PC-3 (cell line): ENCODE measurements at places on chromosomes 7 and 10. TPM values are rescaled to one million over a fixed set of nuclear protein-coding genes. Genes with fewer than 3 reads are reported as not detected.

Gene FKBP6
- not detected in 2 replicates for total RNA-seq

Gene DRGX
- total RNA-seq: 0.12 and 0.33 TPM in 2 replicates

Gene MOGAT3
- not detected in 2 replicates for total RNA-seq

Gene HECW1
- 3.0 and 3.6 TPM in 2 replicates for total RNA-seq

Gene CALN1
- not detected in 2 replicates for total RNA-seq

Gene PNLIP
- not detected in 2 replicates for total RNA-seq

Gene NFKB2
- 45.0 and 71.1 TPM in 2 replicates for total RNA-seq

Gene HMX3
- total RNA-seq: 0.51 TPM in 1 of 2 replicates, not detected in the other

- H3K4me3 ChIP-seq: no peak overlapping the region
- H3K36me3 ChIP-seq: no peaks in the 10 kb centered on the region
- H3K27me3 ChIP-seq: no peaks in the 10 kb centered on the region
- H3K4me1 ChIP-seq: no peaks in the 10 kb centered on the region
Measured at GRCh38 chr7:154914308-154914995, 88.5 kb downstream of the PAXIP1 start.

- H3K4me1 ChIP-seq: no peaks in the 10 kb centered on the region
- H3K27me3 ChIP-seq: peaks cover 13% of the 10 kb centered on the region
- H3K4me3 ChIP-seq: no peak overlapping the region
- no peak overlapping the region for H3K27ac ChIP-seq
- no peak for DNase-seq
Measured at GRCh38 chr7:78383096-78383880, 584.7 kb downstream of the PHTF2 start.

GRCh38 chr7:83947260-83947659 lies 247.3 kb downstream of the SEMA3A start:
- H3K4me3 ChIP-seq: no peak overlapping the region
- H3K27me3 ChIP-seq: no peaks in the 10 kb centered on the region
- no peaks in the 10 kb centered on the region for H3K36me3 ChIP-seq
- H3K4me1 ChIP-seq: no peaks in the 10 kb centered on the region
- no peak overlapping the region for H3K27ac ChIP-seq

DNA sequence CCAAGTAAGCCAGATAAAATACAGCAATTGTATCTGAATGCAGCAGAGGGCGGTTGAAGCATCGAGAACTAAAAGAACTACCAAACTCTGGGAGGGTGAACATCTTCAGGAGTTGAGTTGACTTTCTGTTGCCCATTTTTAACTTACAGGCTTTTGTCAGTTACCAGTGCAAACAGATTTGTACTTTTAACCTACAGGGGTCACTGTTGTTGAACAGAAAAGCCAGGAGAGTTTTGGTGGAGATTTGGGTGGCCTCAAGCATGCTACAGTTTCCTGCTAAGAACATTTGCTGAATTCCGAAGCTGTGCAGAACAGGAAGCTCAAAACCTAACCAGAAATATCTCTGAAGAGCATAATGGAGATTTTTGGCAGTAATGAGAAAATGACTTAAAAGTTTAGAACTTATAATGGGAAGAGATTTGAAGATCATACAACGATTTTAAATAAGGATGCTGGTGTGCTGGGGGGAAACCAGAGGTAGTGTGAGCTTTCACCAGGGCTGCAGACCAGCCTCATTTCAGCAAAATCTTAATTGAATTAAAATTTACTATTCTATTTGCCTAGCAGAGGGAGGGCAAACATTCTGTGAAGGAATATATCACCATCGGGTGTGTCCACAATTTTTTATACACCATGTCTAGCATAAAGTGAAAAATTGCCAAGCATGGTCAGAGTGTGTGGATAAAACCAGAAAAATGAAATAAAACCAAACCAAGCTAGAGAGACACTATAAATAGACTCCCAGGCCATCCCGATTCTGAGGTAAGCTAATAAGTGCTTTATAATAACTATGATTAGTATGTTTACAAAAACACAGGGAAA lies 208.6 kb upstream of the CCDC6 start:
- peak; percentile 96 for DNase-seq
- no peak overlapping the region for H3K4me3 ChIP-seq
- H3K4me1 ChIP-seq: peaks cover 7% of the 10 kb centered on the region
- H3K36me3 ChIP-seq: no peaks in the 10 kb centered on the region

DNA sequence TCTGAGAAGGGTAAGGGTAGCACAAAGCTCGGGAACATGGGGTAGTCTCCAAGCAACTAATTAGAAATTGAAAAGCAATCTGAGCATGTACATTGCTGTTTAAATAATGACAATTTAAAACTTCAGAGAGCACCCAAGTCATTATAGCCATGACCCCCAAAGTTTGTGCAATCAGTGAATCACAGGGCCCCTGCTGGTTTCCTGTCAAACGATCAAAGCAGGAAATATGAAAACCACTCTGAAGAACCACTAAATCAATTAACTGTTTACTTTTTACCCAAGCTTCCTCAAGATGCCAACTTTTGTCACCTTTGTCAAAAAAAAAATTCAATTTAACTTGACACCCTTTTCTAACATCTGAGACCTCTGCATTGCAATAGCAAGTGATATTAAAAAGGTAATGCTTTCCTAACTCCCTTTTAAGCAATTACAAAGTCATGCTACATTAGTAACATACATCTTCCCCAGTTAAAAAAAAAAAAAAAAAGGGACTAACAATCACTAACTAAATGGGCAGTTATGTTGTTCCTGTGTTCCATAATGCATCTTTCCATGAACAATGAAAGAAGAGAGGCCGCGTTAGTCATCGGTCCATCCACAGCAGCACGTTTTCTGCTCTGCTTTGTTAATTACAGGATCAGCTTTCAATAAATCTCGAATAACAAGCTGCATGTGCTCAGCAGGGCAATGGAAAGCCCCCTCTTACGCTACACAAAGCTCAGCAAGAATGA lies 80.6 kb downstream of the ETV1 start:
- DNase-seq: peak; percentile 4
- peaks cover 9% of the 10 kb centered on the region for H3K4me1 ChIP-seq
- H3K36me3 ChIP-seq: no peaks in the 10 kb centered on the region

GRCh38 chr10:25390733-25391132 lies 215.9 kb downstream of the GPR158 start:
- H3K4me1 ChIP-seq: no peaks in the 10 kb centered on the region
- no peak overlapping the region for H3K27ac ChIP-seq
- H3K27me3 ChIP-seq: no peaks in the 10 kb centered on the region
- no peak for DNase-seq

DNA sequence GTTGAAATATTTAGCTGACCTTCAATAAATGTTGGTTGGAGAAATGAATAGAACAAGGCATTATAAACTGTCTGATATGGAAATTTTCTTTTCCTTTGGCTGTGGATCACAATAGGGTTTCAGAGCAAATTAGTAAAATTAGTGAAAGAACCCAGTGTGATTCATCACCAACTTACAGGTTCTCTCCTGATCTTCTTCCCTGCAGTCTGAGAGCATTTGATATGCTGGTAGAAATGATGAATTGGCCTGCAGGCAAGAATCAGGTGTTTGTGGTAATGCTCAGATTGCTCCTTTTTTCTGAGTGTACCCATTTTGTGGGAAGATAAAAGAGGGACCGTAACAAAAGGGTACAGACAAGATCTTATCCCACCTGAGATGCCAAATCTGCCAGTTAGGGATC lies 51.9 kb downstream of the BTAF1 start:
- H3K27me3 ChIP-seq: no peaks in the 10 kb centered on the region
- no peak overlapping the region for H3K4me3 ChIP-seq
- DNase-seq: no peak
- H3K36me3 ChIP-seq: 0 out of 2 replicates have a peak, but pooled peaks cover 3% of the 10 kb centered on the region

GRCh38 chr10:12332572-12333379 lies 16.6 kb upstream of the CAMK1D start:
- peak overlapping the region; percentile 49 for H3K4me3 ChIP-seq
- H3K4me1 ChIP-seq: peaks cover 18% of the 10 kb centered on the region
- no peaks in the 10 kb centered on the region for H3K27me3 ChIP-seq
- no peak for DNase-seq
- H3K36me3 ChIP-seq: no peaks in the 10 kb centered on the region

DNA sequence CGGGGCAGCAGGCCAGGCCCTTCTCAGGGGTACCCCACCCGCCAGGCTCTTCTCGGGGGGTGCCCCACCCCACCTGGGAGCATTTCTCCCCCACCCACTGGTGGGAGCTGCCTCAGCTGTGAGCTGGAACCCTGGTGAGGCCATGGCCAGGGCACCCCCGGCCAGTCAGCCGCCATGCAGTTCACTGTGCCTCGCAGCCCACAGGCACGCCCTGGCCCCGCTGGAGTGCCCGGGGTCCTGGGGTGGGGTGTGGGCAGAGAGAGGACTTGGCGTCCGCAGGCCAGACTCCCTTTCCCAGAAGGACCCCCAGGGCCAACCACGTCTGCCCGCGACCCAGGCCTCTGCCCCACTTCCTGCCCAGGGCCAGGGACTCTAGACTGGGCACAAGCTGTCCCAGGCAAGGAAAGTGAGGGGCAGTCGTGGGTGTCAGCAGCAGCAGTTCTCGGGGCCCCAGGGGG lies 13.1 kb downstream of the DPYSL4 start:
- H3K4me1 ChIP-seq: no peaks in the 10 kb centered on the region
- no peaks in the 10 kb centered on the region for H3K27me3 ChIP-seq
- no peaks in the 10 kb centered on the region for H3K36me3 ChIP-seq
- H3K4me3 ChIP-seq: no peak overlapping the region

DNA sequence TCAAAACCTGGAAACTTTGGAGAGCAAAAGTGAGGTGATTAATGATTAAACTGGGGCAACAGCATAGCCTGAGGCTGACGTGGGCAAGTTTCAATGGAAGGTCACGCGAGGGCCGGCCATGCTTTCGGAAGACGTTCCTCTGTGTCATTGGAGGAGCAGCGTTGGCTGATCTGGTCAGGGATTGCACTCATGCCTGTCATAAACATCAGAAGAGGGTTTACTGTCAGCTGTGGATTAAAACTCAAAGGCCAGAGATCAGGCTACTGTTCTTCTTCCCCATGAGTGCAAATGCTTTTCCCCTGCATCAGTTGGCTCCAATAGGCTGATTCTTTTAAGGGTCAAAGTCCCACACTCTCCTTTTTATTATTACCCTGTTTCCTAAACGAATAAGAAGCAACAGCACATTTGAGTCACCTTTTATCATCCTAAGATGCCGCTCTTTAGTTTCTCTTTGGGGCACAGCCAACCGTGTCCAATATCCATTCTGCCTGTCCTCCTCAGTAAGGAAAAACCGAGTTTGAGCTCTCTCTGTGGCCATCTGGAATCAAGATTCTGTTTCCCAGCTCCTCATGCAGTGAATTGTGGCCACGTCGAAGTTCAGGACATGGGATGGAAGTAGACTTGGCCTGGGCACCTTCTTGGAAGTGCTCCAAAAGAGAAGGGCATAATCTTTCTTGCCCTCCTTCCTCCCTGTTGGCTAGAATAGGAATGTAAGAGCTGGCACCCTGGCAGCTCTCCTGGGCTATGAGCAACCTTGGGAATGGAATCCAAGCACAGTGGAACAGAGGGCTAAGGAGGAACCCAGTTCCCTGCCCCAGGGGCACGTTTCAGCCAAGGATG lies 62.5 kb upstream of the INSIG1 start:
- H3K27me3 ChIP-seq: no peaks in the 10 kb centered on the region
- H3K4me3 ChIP-seq: no peak overlapping the region
- H3K36me3 ChIP-seq: no peaks in the 10 kb centered on the region
- peak overlapping the region; percentile 70 for H3K27ac ChIP-seq
- peak; percentile 52 for DNase-seq

GRCh38 chr10:22158426-22158825 lies 59.4 kb downstream of the EBLN1 start:
- no peaks in the 10 kb centered on the region for H3K4me1 ChIP-seq
- no peaks in the 10 kb centered on the region for H3K27me3 ChIP-seq
- no peaks in the 10 kb centered on the region for H3K36me3 ChIP-seq

GRCh38 chr10:86067436-86068050 lies 299.1 kb downstream of the GRID1 start:
- no peak for DNase-seq
- H3K27me3 ChIP-seq: no peaks in the 10 kb centered on the region
- no peaks in the 10 kb centered on the region for H3K36me3 ChIP-seq
- no peak overlapping the region for H3K27ac ChIP-seq

GRCh38 chr7:149179241-149179640 lies 16.1 kb upstream of the ZNF282 start:
- DNase-seq: no peak
- peaks cover 37% of the 10 kb centered on the region for H3K36me3 ChIP-seq
- no peaks in the 10 kb centered on the region for H3K4me1 ChIP-seq
- H3K4me3 ChIP-seq: no peak overlapping the region
- H3K27ac ChIP-seq: no peak overlapping the region

GRCh38 chr10:968546-969199 lies 19.6 kb upstream of the GTPBP4 start:
- H3K27me3 ChIP-seq: no peaks in the 10 kb centered on the region
- no peak overlapping the region for H3K4me3 ChIP-seq
- no peak overlapping the region for H3K27ac ChIP-seq
- no peak for DNase-seq
- no peaks in the 10 kb centered on the region for H3K36me3 ChIP-seq
- H3K4me1 ChIP-seq: 0 out of 2 replicates have a peak, but pooled peaks cover 10% of the 10 kb centered on the region

- H3K4me1 ChIP-seq: no peaks in the 10 kb centered on the region
- no peaks in the 10 kb centered on the region for H3K36me3 ChIP-seq
- no peak for DNase-seq
- no peaks in the 10 kb centered on the region for H3K27me3 ChIP-seq
- no peak overlapping the region for H3K4me3 ChIP-seq
- H3K27ac ChIP-seq: no peak overlapping the region
Measured at GRCh38 chr10:81806842-81807241, 68.2 kb upstream of the NRG3 start.

GRCh38 chr7:82347808-82348207 lies 95.8 kb downstream of the CACNA2D1 start:
- peaks cover 13% of the 10 kb centered on the region; the same call in 1 of the 2 replicates for H3K27me3 ChIP-seq
- H3K36me3 ChIP-seq: no peaks in the 10 kb centered on the region
- H3K4me3 ChIP-seq: no peak overlapping the region
- no peaks in the 10 kb centered on the region for H3K4me1 ChIP-seq
- DNase-seq: no peak

GRCh38 chr7:137657476-137658189 lies 189.1 kb downstream of the DGKI start:
- no peak for DNase-seq
- 0 out of 2 replicates have a peak, but pooled peaks cover 5% of the 10 kb centered on the region for H3K27me3 ChIP-seq
- no peak overlapping the region for H3K4me3 ChIP-seq
- no peak overlapping the region for H3K27ac ChIP-seq

GRCh38 chr10:26946102-26946811 lies 85.5 kb upstream of the ABI1 start:
- H3K27me3 ChIP-seq: no peaks in the 10 kb centered on the region
- H3K36me3 ChIP-seq: no peaks in the 10 kb centered on the region
- no peak overlapping the region for H3K27ac ChIP-seq
- no peak overlapping the region for H3K4me3 ChIP-seq
